Renal cortex interstitium (tissue), 15 donors: ENCODE measurements at places on chromosomes 5 and 9. TPM values are rescaled to one million over a fixed set of nuclear protein-coding genes. Genes with fewer than 3 reads are reported as not detected.

DNA sequence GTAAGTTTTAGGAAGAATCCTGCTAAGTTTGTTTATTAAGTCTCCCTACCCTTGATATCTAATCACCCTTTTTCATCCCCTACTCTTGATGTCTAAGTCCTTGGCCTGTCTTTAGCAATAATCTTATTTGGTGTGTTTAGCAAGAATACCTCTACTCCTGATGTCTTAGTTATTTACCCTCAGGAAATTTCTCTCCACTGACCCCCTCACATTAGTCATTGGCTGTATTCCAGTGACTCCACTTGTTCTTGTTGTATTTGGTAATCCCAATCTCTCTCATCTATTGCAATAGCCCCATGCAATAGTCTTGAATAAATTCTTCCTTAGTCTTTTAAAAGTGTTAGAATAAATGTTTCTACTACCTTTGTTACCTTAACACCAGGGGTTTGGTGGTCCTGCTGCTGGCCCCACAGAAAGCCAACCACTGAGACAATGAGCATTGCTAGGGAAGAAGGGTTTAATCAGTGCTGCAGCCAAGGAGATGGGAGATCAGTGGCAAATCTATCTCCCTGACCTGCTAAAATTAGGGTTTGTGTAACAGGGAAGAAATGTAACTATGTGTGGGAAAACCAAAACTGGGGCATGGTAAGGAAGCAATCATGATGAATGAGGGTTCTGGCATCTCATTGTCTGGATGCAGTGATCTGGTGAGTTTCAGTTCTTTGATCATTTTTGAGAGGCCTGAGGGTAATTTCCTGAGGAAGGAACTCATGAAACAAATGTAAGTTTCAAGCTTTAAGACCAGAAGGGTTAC, 236.4 kb upstream of the DAB2 start:
- no peak for DNase-seq

SPATA31D4 gene
- not detected for polyA plus RNA-seq

DNA sequence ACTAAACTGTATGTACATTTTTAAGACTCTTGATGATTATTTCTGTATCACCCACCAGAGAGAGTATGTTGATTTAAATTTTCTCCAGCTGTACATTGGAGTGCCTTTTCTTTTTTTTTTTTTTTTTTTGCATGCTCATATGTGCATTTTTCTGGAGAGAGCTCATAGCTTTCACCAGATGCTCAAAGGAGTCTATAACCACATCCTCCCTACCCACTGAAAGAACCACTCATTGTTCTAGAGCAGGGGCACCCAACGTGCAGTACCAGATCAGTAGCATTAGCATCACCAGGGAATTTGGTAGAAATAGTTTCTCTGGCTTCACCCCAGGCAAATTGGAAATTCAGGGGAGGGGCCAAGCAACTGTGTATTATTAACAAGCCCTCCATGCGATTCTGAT, 53.9 kb upstream of the TMEM171 start:
- no peak for DNase-seq

DNA sequence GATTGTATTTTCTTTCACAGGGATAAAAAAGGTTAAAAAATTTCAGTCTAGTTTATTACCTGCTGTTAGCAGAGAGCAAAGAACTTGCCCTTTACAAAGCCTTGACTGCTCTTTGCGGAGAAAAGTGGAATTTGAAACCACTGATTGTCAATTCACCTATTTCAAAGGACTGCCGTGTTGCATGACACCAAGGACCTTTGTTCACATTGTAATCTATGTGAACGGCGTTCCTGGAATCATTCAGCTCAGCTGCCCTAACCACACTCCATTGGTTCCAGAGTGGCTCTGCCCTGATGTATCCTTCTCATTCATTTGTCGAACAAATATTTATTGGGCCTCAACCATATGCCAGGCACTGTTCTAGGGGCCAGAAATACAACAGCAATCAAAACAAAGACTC, 377.5 kb upstream of the RFX3 start:
- no peak for DNase-seq

GRCh38 chr5:949815-950560, 57.3 kb downstream of the TRIP13 start:
- no peak for DNase-seq

- DNase-seq: no peak
These were observed 13.2 kb downstream of the SPINK1 start for GRCh38 chr5:147818290-147818689.

- no peak for DNase-seq
These were observed 27.9 kb downstream of the NANS start for GRCh38 chr9:98084396-98084795.

DNA sequence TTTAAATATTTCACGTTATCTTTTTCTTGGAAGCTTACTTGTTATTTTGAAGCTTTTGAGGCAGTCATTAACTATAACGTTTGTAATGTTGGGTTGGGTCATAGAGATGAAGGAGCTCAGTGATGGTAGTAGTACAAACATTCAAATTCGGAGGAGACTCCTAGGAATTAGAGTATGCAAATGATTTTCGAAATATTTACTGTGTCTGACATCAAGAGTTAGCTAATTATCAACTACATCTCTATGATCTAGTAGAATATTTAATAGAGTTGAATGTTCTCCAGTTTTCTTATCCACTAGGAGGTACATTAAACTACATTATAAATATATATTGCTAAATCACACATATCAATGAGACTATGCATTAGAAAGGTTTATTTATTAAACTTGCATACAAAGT, 28.8 kb upstream of the C5orf24 start:
- DNase-seq: no peak
